ENCODE measurements at places on chromosomes 16 and 17.
A peak's percentile ranks its signal among the peaks of the same experiment; 100 is the strongest.

DNA sequence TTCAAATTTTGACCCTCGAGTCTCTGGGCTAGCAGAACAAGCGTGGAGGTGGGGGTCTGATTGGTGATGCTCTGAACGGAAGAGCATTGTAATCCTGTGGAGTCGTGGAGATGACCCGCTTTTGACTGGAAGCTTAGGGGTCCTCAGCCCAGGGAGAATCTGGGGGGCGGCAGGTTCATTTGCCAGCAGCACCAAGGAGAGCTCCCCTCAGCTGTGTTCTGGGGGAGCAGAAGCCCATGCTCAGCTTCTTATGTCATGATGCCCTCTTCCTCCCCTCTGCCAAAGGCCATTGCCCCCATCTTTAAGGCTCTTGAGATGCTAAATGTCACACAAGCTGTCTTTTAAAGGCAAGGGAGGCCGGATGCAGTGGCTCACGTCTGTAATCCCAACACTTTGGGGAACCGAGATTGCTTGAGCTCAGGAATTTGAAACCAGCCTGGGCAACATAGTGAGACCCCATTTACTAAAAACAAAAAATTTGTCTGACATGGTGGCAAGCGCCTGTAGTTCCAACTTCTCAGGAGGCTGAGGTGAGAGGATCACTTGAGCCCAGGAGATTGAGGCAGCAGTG lies 19.3 kb downstream of the LDHD start:
- DNase-seq = no peak

GRCh38 chr16:58415003-58415402 lies 22.7 kb downstream of the GINS3 start:
- no peak for DNase-seq

- no peak for DNase-seq
Measured at GRCh38 chr17:17964710-17965109, 7.5 kb downstream of the TOM1L2 start.

GRCh38 chr16:66039793-66040192 lies 326.7 kb upstream of the CDH5 start:
- DNase-seq = no peak

DNA sequence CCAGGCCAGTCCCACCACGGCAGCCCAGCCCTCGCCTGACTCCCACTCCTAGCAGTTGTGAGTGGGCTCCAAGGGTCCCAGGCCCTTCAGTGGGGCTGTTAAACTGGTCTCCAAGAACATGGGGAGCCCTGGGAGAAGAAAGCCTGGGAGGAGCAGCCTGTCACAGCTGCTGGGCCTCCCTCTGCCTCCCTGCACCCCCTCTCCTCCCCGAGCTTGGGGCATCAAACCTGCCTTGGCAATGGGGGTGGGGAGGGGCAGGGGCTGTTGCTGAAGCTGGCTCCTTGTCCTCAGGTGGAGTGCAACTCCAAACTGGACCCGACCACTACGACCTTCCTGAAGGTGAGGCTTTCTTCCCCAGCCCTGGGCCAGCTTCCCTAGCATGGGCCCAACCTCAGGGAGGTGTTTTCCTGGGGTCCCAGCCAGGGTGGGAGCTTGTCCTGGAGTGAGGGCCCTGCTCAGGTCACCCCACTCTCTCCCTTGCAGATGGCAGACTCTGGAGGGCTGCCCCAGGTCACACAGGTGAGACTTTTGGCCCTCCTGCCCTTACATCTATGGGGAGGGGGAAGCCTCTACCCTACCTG lies 6.6 kb upstream of the SETD6 start:
- DNase-seq = no peak

- no peak for DNase-seq
Measured at GRCh38 chr17:72145962-72146361, 25.1 kb downstream of the SOX9 start.

DNA sequence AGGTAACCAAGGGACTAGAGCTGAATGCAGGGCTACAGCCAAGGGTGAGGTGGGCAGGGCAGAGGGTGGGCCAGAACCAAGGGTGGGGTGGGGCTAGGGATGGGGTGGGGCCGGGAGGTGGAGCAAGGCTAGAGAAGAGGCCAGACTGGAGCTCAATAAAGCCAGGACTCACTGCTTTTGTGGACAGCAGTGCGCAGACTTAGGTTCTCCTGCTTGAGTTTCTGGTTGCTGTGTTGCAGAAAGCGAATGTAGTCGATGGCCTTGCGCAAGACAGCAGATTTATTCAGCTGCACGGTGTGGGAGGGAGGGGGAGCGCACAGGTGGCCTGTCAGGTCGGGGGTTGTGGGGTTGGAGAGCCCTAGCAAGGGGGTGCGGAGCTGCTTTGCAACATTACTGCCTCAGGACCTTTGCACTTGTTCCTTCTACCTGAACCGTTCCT lies 18.7 kb downstream of the SREBF1 start:
- DNase-seq = no peak

GRCh38 chr16:31458073-31458843 lies 1.0 kb upstream of the ARMC5 start:
- peak; percentile 28 for DNase-seq

DNA sequence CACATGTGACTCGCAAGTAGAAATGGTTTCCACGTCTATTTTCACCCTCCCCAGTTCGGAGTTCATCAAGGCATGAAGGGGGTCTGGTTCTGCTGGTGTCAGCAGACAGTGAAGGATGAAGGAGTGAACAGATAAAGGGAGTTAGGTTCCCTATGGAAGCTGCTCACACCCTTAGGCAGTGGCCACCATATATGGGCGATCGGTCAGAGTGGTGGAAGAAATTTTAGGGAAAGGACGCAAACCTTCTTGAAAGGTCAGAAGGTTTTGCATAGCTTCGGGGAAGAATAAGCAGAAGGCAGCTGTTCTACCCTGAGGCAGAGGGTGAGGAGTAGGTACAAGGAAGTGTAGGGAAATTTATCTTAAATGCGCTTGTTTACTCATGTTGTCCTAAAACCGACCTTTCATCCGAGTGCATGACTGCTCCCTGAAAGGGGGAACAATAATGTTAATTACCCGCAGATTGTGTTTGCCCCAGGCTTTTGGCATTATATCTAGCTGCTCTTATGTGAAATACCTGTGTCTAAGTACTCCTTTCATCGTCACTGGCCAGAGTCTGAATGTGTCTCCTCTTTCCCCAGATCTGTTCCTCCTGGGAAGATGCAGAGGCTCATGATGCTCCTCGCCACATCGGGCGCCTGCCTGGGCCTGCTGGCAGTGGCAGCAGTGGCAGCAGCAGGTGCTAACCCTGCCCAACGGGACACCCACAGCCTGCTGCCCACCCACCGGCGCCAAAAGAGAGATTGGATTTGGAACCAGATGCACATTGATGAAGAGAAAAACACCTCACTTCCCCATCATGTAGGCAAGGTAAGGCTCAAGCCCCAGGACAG lies 12.5 kb downstream of the CDH5 start:
- no peak for DNase-seq

DNA sequence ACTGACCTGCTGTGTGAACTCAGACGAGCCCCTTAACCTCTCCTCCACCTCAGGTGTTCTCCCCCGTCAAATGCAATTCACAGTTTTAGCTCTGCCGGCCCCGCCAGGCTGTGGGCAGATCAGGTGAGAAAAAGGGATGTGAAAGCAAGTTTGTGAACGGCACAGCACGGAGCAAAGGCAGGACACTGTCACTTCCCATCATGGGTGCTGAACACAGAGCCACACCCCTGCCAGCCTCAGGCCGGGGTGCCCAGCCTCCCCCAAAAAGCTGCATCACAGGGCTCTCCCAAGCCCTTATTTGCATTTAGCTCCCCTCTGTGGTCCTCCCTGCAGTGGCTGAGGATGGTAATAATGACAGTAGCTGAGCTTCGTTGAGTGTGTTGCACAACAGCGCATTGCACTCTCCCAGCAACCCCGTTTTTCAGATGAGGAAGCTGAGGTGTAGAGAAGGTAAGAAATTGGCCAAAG lies 88.8 kb upstream of the TNRC6C start:
- no peak for DNase-seq

DNA sequence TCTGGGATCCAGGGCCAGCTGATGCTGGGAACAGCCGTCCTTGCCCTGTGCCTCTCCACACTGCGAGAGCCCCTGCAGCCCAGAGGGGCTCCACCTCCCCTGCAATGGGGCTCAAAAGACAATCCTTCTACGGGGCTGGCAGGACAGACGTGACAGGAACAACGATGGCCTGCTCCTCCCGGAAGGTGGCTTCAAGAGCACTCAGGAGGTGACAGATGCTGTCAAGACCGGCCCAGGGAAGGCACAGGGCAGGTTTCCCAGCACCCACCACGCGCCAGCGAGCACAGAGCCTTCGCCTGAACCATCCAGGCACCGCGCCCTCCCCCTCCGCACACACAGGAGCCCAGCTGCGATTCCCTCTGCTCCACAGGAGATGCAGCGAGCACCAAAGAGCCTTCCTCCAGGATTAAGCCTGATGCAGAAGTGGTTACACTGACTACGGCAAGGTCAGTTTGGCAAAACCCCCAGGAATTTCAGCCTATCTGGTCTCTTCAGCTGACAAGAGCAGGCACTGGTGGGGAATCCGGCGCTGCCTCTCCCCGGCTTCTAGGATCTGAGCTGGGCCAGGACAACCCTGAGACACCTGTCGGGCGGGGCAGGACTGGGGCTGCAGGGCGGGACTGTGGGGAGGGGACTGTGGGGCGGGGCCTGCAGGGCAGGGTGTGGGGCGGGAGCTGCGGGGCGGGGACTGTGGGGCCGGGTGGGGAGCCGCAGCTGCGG lies 103.4 kb downstream of the ZNF778 start:
- no peak for DNase-seq

DNA sequence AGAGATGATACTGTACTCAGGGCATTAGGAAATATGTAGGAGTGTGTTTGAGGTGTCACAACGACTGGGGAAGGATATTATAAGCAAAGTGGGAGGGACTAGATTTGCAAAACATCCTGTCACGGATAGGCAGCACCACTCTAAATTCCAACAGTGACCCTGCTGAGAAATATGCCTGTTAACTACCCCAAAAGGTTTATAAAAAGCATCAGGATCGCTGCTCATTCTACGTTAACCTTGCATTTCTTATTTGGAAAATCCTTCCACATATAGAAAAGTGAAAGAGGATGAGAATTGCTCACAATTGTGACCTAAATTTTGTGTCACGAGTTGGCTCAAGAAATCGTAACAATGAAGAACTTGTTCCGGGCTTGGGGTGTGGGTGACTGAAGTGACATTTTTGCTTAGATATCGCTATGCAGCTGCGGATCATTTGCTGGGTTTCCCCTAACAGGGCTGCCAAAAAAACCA lies 51.6 kb downstream of the N4BP1 start:
- DNase-seq = no peak

DNA sequence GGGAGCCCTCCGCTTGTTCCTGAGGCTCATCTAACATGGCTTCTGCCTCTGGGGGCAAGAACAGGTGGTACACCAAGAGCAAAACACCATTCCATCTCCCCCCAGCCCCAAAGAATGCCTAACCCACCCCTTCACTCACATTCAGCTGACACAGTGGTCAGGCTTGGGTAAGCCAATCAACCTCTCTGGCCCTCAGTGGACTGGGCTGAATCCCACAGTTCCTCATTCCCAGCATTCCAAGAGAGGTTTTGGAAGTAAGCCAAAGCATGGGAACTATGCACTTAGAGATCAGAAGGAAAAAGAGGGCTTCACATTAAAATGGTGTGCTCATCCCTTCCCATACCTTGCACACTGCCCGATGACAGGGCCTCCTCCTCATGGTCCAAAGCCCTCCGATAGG lies 7.8 kb downstream of the PIGS start:
- DNase-seq = no peak

DNA sequence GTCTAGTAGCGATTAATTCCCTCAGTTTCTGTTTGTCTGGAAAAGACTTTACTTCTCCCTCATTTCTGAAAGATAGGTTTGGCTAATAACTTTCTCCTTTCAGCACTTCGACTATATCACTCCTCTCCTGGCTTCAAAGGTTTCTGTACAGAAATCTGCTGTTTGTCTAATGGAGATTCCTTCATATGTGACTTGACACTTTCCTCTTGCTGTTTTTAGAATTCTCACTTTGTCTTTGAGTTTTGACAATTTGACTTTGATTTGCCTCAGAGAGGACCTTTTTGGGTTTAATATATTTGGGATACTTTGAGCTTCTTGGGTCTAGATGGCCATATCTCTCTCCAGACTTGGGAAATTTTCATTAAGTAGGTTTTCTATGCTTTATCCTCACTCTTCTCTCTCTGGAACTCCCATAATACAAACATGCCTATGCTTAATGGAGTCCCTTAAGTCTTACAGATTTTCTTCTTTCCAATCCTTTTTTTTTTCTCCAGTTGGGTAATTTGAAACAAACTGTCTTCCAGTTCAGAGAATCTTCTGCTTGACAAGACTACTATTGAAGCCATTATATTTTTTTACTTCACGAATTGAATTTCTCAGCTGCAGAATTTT lies 7.8 kb upstream of the PRSS21 start:
- no peak for DNase-seq

DNA sequence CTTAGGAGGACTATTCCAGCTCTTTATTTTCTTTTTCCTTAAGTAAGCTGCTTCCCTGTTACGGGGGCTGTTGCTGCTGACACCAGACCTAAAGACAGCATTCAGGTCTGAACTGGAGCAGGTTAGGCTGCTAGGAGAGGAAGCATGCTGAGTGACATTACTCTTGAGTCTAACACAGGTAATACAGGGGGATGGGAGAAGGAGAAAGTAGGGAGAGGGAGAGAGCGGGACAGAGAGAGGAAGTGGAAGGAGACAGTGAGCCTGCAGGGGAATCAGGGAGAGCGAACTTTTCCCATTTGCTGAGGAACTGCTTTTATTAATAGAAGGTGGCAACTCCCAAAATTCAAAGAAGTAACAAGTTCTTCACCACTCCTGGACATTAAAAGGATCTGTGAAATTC lies 130.9 kb downstream of the PARN start:
- no peak for DNase-seq

GRCh38 chr16:66894948-66895688 lies 14.8 kb downstream of the PDP2 start:
- DNase-seq = no peak

GRCh38 chr16:56591377-56592060 lies 2.2 kb downstream of the MT3 start:
- no peak for DNase-seq

GRCh38 chr17:13087802-13088201 lies 70.0 kb upstream of the ELAC2 start:
- DNase-seq = no peak
